Stimulated activated CD8-positive, alpha-beta memory T cell treated with anti-CD3 and anti-CD28 coated beads, Interleukin-2, amount 100 ng/mL, for 48 hours (primary cell): ENCODE measurements at places on chromosomes 11 and 22.

DNA sequence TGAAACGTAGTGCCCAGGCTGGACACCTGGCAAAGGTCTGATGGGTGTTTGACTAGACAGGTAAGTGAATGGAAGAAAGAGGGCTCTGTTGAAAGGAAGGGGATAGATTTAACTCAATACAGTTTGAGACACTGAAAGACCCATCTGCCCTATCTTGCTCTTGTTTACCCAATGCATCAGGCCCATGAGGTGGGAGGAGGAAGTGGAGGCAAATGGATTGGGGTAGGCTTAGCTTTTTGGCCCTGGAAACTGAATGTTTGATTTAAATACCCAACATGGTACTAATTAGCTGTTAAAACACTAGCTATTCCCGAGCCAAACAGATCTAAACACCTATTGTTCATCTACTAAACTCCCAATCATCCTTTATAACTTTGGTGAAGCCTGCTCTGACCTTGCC is 3.5 kb upstream of the UVRAG start:
- DNase-seq, result no peak

DNA sequence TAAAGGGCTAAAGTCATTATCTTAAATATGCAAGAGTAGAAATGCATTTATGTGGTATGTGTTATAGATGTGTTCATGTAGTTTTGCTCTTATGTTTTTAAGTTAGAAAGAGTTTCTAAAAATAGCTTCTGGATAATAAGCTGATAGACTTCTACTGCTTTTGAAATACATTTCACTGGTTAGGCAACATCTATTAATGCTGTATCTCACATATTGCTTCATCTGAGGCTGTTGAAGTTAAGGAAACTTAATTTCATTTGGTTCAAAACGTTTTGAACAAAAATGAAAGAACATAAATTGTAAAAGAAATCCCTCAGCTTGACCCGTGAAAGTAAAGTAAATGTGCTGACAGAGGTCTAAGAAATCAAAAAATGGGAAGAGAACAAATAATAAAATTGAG is 164.0 kb upstream of the CTSC start:
- no peak for DNase-seq

GRCh38 chr22:30802202-30803166 is 107.8 kb downstream of the OSBP2 start:
- DNase-seq, result peak; percentile 59

GRCh38 chr11:12827929-12828812 is 153.9 kb downstream of the TEAD1 start:
- DNase-seq, result no peak

- peak; percentile 69 for DNase-seq
Measured at GRCh38 chr11:86182976-86183584, 61.5 kb upstream of the EED start.

- DNase-seq, result no peak
Measured at GRCh38 chr11:63763496-63764339, 4.9 kb downstream of the ZFTA start.

DNA sequence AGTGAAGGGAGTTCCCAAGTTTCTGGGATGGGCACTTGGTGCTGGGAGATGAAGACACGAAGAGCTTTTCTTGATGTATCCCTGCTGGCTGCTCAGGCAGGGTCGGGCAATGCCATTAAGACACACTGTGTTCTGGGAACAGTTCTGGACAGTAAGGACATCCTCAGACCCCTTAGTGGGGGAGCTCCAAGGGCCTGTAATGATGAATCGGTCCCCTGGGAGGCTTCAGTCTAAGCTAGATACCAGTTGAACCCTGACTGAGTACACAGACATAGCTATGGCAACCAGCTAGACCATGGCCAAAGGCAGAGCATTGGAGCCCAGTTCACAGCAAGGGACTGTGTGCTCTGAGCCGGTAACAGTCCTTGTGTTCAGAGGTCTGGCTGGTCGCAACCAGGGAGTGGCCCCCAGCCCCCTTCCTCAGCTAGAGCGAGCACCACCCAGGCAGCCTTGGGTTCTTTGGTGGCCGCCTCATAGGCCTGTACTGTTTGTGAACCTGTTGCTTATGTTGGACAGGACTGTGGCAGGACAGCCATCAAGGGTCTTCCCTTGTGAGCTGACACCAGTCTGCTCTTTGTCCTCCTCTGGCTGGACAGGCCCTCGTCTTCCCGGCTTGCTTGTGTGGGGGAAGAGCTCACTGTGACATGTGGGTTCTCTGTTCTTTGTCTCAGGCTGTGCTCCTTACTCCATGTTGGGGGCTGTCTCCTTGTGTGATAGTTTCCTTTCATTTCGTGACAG is 25.0 kb downstream of the MED15 start:
- no peak for DNase-seq

DNA sequence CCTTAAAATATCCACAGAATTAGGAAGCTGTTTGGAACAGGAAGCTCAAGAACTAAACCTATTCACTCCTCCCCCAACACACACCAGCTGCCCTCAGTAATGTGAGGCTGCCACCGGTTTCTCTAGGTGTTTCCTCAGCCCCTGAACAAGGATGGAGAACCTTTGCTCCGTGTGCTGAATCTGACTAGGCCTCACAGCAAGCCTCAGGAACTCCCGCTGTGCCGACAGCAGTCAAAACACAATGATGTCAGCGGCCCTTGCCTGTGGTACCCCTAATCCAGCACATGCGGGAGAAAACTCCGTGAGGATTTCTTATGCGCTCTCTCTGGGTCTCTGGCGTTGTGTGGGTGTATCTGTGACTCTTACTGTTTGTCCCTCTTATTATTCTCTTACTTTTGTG is 153.3 kb downstream of the EFCAB6 start:
- no peak for DNase-seq

- no peak for DNase-seq
Measured at GRCh38 chr22:21593406-21594232, 26.1 kb downstream of the UBE2L3 start.

DNA sequence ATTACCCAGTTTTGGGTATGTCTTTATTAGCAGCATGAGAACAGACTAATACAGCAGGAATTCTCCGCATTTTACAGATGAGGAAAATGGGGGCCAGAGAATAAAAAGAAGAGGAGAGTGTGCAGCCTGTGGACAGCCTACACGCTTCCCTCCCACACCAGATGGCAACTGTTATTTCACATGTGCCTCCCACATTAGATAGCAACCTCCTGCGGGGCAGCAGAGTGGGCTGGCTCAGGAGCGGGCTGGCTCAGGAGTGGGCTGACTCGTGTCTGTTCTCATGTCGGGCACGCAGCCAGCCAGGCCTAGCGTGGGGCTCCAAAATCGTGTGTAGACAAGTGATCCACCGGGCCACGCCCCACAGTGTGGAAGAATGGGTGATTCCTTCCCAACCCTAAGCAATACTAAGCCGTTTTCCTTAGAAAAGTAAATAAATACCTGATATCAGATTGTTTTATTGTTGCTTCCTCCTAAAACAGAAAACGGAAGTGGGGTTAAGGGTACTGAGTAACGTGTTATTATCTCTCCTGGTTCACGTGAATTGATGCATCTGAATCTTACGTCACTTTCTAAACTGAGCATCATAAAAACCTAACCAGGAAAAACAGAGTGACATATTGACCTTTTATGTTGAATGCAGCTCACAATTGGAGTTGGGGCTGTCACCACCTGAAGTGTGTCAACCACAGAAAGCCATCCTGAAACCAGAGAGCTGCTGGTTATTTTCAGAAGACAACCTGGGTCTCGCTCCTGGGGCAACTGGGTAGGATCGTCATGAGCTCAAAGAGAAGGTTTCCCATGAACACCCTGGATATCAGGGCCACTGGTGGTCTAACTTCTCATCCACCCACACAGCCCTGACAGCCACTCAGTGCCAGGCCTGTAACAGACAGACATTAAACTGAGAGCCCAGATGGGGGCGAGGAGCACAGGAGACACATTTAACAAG is 3.3 kb downstream of the TTLL1 start:
- no peak for DNase-seq

DNA sequence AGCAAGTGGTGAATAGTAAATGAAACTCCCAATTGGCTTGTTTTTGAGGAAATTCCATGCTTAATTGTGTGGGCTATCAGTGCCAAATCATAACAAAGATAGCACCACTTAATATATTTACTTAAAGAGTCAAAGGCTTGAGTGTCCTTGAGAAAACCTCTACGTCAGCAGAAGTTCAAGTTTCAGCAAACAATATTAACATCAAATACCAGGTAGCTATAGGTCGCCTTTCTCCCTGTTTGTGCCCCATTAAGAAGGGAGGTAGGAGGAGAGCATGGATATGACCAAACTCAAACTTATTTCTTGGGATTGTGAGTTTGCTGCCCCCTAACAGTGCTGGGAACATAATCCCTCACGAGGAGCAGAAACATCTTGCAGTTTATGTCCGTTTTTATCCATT is 105.6 kb upstream of the SYN3 start:
- no peak for DNase-seq

DNA sequence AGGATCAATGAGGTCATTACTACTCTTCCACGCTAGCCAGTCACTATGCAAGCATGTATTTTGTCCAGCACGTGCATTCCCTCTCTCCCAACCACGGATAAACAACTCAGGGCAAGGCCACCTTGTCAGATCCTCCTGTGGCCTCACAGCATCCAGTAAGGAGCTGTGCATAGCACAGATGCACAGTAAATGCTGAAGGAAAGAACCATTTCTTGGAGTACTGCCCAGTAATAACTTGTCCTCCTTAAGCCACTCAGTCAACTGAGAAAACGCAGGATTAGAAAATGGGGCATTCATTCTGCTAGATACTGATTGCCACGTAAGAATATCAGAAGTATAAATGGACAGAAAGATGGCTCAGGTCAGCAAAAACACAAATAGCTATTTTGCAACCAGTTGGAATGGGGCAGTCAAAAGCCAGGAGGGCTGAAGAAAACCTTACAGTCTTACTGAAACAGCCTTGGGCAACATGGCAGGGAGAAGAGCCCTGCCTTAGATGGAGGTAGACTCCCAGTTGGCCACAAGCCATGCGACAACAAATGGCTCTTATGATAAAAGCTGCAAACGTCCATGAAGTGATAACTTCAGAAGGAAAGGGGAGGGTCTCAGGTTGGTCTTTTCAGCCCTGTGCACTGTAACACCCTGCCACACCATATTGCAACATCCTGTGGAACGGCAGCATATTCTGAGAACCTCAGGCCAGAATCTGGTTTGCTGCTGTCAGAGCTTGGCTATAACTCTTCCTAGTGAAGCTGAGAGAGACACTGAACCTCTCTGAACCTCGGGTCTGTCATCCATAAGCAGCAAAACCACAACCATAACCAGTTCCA is 23.0 kb downstream of the PC start:
- DNase-seq, result no peak

GRCh38 chr11:126140926-126141280 is 70.5 kb downstream of the RPUSD4 start:
- no peak for DNase-seq

DNA sequence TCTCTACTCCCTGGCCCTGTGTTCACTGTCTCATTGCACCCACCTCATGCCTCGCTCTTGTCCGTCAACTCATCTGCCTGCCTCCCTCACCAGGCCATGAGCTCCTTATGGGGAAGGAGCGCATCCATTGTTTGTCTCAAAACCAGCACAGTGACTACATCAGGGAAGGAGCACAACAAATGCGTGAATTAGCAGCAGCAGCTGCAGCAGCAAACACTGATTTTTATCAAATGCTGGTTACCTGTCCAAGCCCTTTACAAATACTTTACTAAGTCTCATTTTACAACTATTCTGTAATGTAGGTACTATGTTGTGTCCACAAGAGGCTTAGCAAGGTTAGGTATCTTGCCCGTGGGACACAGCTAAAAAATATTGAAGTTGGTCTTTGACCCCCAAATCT is 85.9 kb upstream of the PLET1 start:
- no peak for DNase-seq

GRCh38 chr11:114193730-114194679 is 102.2 kb upstream of the NNMT start:
- DNase-seq, result no peak

DNA sequence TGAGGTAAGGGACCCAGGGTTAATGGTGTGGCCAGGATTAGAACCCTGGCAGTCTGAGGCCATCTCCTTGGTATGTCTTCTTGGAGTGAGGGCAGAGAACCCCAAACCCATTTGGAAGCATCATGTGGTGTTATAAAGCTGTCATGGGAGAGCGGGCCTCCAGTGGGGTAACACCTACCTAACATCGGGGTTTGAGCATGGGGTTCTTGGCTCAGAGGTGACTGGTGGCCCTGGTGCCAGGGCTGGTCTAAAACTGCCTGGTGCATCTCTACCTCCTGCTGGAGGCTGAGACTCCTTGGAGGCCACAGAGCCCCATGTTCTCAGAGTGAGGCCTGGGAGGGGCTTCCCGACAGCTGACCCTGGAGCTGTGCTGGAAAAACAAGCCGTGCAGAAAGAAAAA is 4.5 kb downstream of the PRDM11 start:
- DNase-seq, result no peak

DNA sequence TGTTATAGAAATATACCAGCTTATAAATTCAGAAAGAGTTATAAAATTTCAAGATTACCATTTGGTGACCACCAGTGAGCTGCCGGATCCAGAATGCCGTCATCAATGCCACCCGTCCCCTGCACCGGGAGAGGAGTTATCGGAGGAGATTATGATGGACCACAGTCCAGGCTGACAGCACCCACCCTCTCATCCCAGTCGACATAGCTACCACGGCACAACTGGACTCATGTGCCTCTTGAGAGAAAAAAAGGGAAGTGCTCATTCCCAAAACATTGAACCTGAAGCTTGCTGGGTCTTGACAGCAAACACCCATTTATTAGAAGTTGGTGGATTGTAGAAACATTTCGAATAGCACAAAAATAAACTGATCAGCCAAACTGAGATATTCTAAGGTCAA is 1331.5 kb downstream of the TBC1D22A start:
- no peak for DNase-seq

DNA sequence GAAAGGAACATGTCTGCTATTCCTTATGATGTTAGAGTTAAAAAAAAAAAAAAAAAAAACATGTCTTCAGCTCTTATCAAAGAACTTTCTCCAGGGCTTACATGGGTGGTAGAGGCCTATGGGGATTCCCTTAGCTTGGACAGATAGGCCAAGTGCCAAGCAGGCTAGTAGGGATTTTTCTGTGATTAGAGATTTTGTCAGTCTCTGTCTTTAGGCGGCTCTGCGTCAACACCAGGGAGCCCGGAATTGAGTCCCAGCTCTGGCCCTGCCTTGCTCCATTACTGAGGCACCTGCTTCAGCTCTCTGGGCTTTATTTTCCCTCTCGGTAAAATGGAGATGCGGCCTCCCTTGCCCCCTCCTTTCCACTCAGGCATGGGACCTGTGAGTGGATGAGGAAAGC is 13.1 kb downstream of the CRY2 start:
- DNase-seq, result no peak

GRCh38 chr11:60835534-60835846 is 6.4 kb upstream of the CCDC86 start:
- no peak for DNase-seq
